ENCODE measurements at places on chromosomes 2 and 18.

GRCh38 chr2:60839126-60839813 lies 42.1 kb upstream of the REL start:
- DNase-seq: no peak

GRCh38 chr2:15435474-15435873 lies 125.7 kb downstream of the NBAS start:
- no peak for DNase-seq

GRCh38 chr2:128637481-128638155 lies 318.9 kb upstream of the HS6ST1 start:
- DNase-seq: no peak

- DNase-seq: no peak
Observed at GRCh38 chr2:566379-567313, 110.6 kb downstream of the TMEM18 start.

- no peak for DNase-seq
Observed at GRCh38 chr2:72113847-72114692, 33.6 kb downstream of the CYP26B1 start.

- DNase-seq: no peak
Observed at GRCh38 chr2:6692819-6693218, 172.9 kb downstream of the CMPK2 start.

DNA sequence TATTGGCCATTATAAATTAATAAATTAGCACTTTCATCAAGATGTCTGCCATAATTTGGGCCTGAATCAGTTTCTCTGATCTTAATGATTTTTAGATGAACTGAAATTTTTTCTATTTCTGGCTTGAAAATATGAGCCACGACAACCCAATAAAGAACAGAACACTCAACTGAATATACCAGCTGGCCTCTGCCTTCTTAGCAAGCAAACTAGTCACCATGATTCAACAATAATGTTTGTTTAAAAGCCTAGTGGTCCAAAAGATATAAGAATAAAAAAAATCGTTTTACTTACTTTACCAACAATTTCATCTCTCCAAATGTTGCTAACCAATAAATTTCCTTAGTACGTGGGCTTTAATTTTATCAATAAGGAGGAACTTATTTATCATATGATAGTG lies 66.7 kb upstream of the TTN start:
- no peak for DNase-seq

DNA sequence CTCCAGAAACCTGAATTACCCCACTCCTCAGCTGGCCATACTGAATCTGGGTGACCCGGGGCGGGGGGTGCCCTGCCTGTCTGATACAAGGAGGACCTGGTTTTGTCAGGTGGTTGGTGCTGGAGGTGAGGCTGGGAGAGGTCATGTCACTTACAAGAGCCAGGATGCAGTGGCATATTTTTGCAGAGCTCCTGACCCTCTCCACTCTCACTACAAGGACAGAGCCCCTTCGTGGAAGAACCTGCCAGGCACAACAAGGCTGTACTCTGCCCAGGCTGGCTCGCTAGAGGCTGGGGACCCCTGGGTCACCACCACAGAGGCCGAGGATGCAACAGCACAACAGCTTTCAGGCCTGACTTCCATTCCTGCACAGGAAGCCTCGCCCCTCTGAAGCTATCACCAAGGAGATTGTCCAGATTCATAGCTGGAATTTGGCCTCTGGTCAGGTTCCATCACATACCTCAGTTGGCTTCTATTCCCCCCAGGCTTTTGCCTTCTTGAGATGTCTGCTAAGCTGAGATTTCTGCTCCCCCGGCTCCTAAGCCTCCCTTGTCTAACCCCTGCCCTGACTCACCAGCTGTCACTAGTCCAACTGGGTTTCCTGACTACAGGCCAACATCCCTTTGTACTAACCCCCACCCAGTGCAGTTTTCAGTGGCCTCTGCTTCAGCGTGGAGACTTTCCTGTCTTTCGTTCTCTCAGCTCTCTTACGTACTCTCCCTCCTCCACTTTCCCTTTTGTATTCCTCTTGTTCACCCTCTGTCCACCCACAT lies 132.5 kb upstream of the EPAS1 start:
- no peak for DNase-seq

GRCh38 chr2:75292826-75293225 lies 93.5 kb upstream of the TACR1 start:
- no peak for DNase-seq

- no peak for DNase-seq
Observed at GRCh38 chr2:67616749-67617148, 219.6 kb downstream of the ETAA1 start.
